ENCODE measurements at places on chromosomes 16 and 17.

- no peak for DNase-seq
These were observed 6.5 kb upstream of the CCL13 start for GRCh38 chr17:34349751-34350150.

DNA sequence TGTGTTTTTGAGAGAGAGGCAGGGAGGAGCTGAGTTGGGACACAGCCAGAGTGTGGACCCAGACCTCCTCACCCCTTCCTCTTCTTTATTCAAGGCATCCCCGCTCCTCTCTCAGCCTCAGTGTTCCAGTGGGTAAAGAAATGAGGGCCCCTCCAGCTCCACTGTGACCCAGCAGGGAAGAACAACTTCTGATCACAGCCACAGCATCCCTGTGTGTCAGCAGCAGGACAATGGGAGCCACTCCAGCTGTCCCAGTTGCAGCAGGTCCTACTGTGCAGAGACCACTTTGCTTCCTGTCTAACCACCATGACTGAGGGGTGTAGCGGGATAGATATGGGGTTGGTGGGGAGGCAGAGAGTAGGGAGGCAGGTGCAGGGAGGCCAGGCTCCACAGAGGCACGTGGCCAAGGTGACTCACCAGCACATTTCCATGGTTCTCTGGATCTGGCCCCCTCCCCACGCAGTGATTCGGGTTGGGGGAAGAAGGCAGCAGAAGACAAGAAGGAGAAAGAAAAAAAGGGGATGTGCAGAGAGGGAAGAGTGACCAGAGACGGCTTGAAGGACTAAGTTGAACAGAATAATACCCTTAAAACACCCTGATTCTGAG lies 24.5 kb downstream of the PIK3R5 start:
- no peak for DNase-seq

GRCh38 chr17:13158494-13159240 lies 140.8 kb upstream of the ELAC2 start:
- no peak for DNase-seq

DNA sequence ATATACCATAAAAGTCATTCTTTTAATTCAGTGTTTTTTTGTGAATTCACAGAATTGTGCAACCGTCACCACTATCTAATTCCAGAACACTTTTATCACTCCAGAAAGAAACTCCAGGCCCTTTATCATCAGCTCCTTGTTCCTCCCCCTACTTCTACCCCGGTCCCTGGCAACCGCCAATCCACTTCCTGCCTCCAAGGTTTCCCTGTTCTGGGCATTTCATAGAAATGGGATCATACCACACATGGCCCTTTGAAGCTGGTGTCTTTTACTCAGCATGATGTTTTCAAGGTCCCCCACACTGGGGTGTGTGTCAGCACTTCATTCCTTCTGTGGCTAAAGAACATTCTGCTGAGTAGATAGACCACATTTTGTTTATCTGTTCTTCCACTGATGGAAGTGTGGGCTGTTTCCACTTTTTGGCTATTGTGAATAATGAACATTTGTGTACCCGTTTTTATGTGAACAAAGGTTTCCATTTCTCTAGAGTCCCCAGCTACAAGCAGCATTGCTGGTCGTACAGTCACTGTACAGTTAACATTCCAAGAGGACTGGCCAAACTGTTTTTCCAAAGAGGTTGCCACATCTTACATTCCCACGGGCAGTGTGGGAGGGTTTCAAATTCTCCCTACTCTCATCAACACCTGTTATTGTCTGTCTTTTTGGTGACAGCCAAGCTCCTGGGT lies 75.8 kb upstream of the ZNF469 start:
- peak; percentile 93 for DNase-seq

- no peak for DNase-seq
These were observed 2.3 kb downstream of the SLFN5 start for GRCh38 chr17:35245196-35245486.

GRCh38 chr17:15269780-15270089 lies 4.6 kb upstream of the PMP22 start:
- DNase-seq, result no peak

DNA sequence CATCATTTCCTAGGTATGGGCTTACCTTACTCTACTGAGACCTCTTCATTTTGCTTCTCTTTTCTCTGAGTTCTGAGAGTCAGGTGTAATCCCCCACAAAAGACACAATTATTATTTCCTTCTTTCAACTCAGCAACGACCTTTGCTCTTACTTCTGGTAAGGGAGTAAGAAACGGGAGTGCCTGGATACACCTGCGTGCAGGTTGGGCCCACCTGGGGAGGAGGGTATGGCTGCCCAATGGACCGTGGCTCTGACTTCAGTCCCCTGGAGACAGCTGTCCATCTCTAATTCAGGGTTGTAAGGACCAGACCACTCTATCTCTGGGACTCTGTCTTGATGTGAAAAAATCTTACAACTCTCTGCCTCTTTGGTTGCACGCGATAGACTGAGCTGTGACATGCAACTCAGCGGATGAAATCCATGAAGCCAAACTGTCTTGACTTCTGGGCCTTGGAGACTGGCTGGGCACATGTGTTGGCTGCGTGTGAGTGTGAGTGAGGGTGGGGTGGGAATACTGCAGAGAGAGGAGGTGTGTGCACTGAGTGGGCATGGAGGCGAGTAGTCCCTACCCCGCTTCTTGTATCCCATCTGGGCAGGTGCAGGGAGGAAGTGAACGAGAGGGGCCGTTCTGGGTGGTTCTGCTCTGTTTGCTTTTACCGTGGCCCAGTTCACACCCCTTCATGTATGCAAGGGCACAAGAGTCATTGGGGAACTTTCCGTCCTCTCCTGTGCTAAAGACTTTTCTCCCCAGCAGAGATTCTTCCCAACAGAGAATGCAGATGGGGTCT lies 1.2 kb downstream of the TMEM238L start:
- DNase-seq, result no peak

DNA sequence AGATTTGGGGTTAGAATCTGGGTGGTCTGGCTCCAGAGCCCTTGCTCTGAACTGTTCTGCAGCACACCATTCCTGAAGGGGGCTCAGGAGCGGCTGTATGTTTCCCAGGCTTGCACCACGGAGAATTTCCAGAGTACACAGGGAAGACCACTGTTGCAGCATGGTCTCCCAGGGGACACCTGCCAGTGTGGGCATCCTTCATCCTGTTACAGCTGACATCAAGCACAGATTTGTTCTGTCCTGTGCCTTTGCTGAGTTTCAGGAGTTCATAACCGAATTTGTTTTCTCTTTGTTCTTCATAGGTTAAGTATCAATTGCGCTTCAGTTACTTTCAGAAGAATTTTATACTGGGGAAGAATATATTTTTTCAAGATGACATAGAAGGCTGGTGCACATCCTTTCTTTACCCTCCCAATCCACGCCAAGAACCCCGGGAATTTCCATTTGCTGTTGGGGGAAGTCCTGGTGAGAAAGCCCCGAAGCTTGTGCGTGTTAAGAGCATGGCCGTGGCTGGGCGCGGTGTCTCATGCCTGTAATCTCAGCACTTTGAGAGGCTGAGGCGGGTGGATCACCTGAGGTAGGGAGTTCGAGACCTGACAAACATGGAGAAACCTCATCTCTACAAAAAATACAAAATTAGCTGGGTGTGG lies 26.3 kb upstream of the ABCA3 start:
- DNase-seq, result no peak

GRCh38 chr17:80492343-80493136 lies 16.1 kb upstream of the NPTX1 start:
- DNase-seq, result no peak

- peak; percentile 62 for DNase-seq
These were observed 3.9 kb downstream of the SPATA20 start for GRCh38 chr17:50550661-50551432.

GRCh38 chr17:73112246-73112645 lies 19.8 kb upstream of the SLC39A11 start:
- no peak for DNase-seq

GRCh38 chr16:50297301-50298074 lies 31.1 kb downstream of the ADCY7 start:
- no peak for DNase-seq

DNA sequence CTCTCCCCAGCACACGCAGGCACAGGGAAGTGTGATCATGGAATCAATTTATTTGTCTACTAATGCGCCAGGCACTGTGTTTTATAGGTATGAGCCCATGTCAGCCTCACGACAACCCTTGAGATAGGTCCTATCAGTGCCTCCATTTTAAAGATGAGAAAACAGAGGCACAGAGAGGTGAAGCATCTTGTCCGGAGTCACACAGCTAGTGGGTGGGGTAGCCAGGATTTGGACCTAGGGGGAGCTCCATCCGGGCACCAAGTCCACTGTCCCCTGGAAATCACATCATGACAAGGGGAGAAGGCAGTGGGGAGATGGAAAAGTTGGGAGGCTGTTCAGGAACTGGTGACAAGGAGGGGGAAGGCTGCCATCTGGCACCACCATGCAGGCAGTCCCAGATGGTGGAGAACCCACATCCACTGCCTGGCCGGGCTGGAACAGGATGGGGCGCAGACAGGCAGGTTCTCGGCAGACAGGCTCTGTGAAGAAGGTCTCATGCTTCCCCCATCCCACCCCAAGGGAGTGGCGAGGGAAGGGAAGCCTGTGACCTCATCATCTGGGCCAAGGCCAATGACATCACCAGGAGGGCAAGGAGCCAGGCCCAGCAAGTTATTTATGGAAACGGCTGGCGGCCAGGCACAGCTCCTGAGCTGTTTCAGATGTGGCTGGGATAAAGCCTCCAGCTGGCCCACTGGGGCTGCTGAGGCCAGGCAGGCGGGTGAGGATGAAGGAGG lies 126.0 kb upstream of the SDK2 start:
- peak; percentile 17 for DNase-seq

DNA sequence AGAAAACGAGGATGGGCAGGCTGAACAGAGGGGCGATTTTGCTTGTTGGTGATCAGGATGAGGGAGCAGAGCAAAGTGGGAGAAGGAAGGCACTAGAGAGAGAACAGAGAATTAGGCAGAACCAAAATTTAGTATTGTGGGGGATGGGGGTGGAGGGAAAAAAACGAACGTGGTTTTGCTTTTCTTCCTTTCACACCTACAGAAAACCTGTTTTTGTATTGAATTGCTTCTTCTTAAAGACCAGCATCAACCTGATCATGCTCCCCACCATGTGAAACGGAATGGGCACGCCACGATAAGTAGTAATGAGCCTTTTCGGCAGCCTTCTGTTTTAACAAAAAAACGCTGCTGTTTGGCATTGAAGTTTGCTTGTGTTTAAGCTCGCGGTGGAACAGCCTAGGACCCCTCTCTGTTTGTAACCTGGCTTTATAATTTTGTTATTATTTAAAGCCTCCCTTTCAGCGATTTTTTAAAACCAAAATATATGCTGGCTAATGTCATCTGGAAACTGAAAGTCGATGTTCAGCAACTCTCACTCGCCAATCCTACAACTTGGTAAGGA lies 36.8 kb downstream of the ERCC4 start:
- no peak for DNase-seq

DNA sequence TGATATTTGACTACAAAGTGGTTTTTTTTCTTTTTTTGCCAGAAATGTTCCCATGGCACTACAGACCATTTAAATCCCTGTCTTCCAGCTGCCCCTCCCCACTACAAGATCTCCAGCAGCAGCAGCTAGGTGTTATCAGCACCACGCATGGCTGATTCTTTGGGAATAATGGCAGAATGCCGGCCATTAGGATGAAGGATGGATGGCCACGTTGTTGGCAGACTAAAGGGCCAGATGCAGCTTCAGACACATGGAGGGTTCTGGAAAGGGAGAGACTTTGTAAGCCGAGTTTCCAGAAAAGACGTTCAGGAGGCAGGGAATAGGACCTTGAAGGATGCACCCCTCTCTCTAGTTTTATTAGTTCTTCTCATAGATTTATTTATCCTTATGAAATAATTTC lies 10.3 kb upstream of the MED9 start:
- DNase-seq, result no peak

GRCh38 chr17:36851250-36851649 lies 86.0 kb upstream of the LHX1 start:
- DNase-seq, result no peak

GRCh38 chr17:17453088-17453487 lies 23.7 kb upstream of the MED9 start:
- DNase-seq, result no peak

DNA sequence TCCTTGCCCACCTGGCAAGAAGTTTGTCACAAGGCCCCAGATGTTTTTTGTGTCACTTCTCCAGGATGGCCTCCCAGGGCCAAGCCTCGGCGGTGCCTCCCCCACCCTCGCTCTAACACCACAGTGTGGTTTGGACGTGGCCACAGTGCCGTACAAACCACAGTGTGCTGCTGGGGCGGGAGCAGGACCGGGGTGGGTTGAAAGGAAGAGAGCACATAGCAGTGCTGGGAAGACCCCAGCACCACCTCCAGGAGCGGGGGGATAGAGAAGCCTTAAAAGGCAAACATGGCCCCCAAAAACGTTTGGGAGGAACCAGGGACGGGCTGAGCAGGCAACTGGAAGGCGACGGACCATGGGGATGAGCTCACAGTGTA lies 5.0 kb upstream of the BCL6B start:
- DNase-seq, result no peak

DNA sequence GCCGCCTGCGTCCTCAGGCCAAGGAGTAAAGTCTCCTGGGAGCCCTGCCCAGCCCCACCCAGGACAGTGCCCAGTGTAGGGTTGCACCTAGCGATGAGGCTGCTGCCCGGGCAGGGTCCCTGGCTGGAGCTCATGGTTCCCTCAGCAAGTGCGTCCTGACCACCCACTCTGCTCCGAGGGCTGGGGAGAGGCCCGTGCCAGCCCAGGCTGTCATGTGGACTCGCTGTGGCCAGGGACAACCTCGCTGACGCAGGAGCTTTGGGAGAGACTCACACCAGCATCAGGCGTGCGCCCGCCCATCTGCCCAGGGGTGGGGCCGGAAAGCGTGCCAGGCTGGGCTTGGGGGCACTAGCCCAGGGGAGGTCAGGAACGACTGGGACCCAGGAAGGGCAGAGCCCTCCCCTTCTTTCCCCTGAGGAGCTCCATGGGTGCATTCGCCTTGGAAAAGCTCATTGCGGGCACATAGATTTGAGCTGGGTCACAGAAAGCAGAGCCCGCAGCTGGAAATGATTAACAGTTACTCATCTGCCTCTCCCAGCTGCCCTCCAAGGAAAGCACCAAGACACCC lies 19.7 kb downstream of the DPEP1 start:
- no peak for DNase-seq

GRCh38 chr16:74862743-74863244 lies 88.2 kb upstream of the FA2H start:
- DNase-seq, result peak; percentile 9

DNA sequence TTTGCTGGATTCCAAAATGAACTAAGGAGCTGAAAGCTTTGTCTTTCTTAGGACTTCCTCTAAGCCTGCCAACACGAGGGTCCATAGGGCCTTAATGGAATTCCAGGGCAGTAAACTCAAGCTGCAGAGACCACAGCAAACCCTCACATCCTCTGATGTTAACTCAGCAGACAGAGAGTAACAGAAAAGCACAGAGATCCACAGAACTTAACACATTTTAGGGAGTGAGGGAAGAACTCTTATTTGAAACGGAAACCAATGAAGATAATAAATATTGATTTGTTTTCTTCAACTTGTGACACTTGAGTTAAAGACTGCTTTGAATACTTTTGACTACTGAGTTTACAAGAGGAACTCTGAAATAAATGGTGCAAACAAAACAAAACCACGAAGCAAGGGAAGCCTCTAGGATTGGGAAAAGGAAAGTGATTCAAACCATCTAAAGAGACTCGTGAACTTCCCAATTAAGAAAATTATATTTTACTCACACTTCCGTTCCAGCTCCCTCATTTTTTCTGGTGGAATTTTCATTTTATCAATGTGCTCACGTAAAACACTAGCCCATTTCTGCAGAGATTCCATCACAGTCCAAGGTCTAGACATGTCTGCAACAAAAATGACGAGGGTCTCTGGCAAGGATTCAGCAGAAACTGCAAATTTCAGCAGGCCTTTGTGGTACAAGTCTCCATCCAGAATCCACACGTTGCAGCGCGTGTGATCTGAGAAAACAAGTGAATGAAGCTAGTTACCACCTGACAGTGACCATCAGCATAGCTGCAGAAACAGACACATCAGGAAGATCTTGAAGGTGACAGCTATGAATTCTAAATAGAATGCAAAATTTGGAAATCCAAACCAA lies 9.2 kb downstream of the DYNC1LI2 start:
- DNase-seq, result no peak

Data from smooth muscle cell of the brain vasculature (primary cell).